ENCODE measurements at places on chromosomes 1 and 21.

DNA sequence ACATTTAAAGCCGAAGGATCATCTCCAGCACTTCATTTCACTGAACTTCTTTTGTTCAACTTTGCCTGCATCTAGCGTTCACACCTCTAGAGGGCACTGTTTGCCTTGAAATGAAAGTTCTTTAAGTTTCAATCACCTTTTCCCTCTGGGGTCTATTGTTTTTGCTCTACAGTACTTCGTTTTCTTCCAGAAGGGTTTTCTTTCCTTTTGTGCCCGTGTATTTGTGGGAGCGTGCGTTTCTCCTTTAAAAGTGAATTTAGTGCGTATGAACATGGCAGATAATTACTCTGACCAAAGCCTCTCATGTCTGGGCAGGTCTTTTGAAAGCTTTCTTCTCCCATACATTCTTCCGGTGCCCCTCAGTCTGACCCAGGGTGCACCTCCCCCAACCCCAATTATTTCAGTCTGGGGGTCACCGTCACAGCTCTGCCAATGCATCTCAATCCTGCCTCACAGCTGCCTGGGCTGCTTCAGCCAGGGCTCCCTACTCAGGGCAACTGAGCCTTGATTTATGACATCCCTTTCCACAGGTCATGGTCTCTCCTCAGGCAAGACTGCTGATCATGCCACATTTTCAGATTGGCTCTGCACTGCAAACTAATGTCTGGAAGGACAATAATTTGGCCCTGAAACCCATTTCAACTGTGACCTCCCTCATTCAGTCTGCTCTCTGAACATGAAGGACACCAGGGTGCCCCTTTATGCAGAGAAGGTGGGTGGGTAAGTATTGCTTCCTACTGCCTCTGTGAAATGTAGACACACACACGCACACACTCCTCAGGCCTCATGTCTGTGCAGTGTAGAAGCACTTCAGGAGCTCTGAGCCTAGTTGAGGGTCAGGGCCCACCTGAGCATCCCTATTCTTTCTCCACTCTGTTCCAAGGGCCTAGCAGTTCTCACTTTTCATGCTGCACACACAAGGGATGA is 88.6 kb downstream of the NUF2 start:
- DNase-seq: no peak

DNA sequence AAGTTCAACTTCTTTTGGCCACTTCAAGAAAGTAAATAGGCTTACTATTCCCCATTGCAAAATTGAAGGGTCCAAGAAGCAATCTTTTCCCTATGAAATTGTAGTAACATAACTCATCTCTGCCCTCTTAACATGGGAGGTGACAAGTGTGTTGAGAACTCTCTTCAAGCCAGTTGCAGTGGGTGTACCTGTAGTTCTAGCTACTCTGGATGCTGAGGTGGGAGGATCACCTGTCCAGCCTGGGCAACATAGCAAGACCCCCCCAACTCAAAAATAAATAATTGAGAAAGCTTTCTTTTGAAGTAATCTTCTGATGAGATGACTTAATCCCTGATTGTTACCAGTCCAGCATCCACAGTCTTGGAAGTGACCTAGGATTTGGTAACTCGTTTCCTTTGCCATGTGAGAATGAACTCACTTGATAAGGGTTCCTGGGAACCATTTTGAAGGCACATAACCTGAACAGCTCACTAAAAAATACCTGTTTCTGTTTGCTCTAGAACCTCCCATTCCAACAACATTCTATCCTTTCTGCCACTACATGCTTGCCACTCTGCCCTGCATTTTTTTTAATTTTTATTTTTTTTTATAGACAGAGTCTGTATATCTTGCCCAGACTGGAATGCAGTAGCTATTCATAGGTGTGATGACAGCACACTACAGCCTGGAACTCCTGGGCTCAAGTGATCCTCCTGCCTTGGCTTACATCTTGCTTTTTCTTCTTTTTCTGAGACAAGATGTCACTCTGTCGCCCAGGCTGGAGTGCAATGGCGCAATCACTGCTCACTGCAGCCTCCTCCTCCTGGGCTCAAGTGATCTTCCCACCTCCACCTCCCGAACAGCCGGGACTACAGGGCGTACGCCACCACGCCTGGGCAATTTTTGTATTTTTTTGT is 1.4 kb upstream of the IPO9 start:
- no peak for DNase-seq

- no peak for DNase-seq
Measured at GRCh38 chr1:36855699-36856494, 178.4 kb downstream of the GRIK3 start.

GRCh38 chr1:75533085-75533484 is 77.8 kb downstream of the SLC44A5 start:
- no peak for DNase-seq

- DNase-seq: no peak
Measured at GRCh38 chr1:19400192-19400611, 85.1 kb downstream of the CAPZB start.

GRCh38 chr1:65393928-65394327 is 26.5 kb upstream of the LEPR start:
- no peak for DNase-seq

DNA sequence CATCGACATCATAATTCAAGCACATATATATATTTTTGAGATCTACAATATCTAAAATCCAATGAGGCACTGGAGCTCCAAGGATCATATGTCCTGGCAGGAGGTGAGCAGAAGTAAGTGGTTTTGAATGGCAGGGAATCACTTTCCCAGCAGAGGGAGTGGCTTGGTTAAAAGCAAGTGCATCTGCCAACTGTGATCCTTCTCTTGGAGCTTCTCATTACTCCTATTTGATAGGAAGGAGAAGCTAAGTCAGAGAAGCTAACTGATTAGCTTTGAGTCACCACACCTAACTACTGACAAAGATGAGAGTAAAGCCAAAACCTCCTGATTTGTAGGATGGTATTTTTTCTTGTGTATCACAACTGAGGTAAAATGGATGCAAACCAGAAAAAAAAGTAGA is 55.0 kb downstream of the ALG14 start:
- no peak for DNase-seq

- DNase-seq: no peak
Measured at GRCh38 chr21:33974513-33975468, 59.2 kb upstream of the ATP5PO start.

- DNase-seq: no peak
Measured at GRCh38 chr1:71565262-71565661, 484.4 kb upstream of the ZRANB2 start.

DNA sequence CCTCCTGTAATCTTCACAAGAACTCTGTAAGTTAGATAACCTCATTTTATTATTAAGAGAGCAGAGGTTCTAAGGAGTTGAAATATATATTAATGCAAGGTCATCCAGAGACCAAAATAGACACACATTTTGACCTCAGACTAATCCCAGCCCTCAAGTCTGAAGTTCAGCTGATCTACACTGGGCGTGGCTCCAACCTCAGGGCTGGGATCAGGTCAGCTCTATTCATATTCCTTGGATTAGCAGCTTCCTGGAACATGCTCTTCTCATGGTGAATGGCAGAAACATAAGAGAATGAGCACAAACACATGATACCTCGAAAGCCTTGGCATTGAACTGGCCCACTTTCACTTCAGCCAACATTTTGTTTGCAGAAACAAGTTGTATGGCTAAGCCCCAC is 200.8 kb upstream of the ST6GALNAC5 start:
- no peak for DNase-seq

GRCh38 chr1:155256058-155256852 is 972 bp upstream of the ENTREP3 start:
- no peak for DNase-seq

GRCh38 chr1:205709059-205709398 is 28.7 kb upstream of the SLC45A3 start:
- DNase-seq: no peak

DNA sequence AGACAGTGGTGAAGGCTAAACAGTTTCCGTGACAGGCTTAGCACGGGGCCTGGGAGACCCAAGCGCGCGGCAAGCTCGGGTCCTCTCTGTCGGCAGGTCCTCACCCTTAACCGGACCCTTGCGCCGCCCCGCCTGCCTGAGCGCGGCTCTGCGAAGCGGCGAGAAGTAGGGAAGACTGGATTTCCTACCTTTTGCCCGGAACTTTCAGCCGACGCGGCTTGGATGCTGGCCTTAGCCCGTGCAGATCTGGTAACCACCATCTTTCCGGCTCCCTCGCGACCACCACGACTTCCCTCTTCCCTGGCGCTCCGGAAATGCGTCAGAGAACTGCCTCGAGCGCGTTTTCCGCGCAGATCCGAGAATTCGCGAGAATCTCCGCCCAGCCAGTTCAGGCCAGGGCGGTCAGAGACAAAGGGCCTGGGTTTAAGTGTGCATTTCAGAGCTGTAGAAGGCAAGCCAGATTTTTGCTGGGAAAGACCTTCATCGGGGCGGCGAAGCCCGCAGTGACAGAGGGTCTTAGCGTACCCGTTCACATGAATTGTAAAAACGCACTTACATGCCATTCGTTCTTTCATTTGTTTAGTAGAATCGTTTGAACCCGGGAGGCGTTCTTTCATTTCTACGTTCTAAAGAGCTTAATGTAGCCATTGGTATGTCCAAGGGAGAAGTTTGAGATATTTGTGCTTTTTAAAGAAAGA is at the start of gene DNTTIP2:
Gene DNTTIP2, minus strand, starts transcription at position 318 of the 698 bp plus-strand sequence. Its CDS starts 58 bp downstream, at position 260.
- peak; percentile 76 for DNase-seq

GRCh38 chr21:39715804-39716397 is 29.1 kb upstream of the IGSF5 start:
- DNase-seq: no peak

GRCh38 chr1:168734946-168735345 is 5.9 kb upstream of the DPT start:
- no peak for DNase-seq

- no peak for DNase-seq
Measured at GRCh38 chr1:85088408-85088784, 40.1 kb upstream of the MCOLN3 start.

GRCh38 chr1:228740543-228741317 is 5.5 kb downstream of the RHOU start:
- no peak for DNase-seq

GRCh38 chr1:24926563-24927249 is 3.4 kb downstream of the RUNX3 start:
- DNase-seq: no peak

DNA sequence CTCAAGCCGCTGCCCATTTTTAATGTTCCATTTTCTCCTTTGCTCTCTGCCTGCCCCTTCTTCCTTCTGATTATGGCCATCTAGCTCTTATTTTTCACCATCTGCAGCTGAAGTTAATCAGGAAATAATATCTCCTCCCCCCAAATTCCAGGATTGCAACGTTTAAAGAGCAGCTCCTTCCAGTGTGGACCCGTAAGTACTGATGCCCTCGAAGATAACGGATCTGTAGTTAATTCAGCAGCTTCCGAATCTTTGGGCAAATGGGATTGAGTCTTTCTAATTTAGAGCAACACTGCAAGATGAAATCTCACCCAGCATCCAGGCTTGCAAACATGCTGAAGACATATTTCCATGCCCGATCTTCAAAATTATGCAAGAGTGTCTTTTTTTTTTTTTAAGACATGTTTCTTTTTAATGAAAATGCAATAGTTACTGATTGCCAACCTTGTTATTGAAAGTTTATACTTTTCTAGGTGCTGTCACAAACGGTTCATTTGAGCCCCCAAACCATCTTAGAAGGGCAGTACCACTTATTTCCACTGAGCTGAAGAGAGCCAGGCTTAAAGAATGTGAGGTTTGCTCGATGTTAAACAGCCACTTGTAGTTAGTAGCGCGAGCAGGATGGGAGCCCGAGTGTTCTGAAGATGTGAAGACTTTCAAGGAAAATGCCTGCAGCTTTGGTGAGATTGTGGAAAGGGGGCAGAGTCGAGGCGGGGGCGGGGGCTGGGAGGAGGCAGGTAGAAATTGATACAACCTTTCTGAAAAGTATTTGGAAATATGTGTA is 10.9 kb upstream of the RCAN3 start:
- no peak for DNase-seq

- DNase-seq: no peak
Measured at GRCh38 chr1:180633057-180634056, 1.5 kb downstream of the XPR1 start.

- no peak for DNase-seq
Measured at GRCh38 chr1:7839526-7839925, 13.3 kb downstream of the UTS2 start.

GRCh38 chr1:159009704-159010361 is at the start of gene IFI16:
Gene IFI16 (plus strand): TSS chr1:159009907. CDS start chr1:159014681, 4,774 bp downstream.
- DNase-seq: peak; percentile 71

GRCh38 chr1:89649783-89650182 is 16.9 kb downstream of the LRRC8C start:
- DNase-seq: no peak

DNA sequence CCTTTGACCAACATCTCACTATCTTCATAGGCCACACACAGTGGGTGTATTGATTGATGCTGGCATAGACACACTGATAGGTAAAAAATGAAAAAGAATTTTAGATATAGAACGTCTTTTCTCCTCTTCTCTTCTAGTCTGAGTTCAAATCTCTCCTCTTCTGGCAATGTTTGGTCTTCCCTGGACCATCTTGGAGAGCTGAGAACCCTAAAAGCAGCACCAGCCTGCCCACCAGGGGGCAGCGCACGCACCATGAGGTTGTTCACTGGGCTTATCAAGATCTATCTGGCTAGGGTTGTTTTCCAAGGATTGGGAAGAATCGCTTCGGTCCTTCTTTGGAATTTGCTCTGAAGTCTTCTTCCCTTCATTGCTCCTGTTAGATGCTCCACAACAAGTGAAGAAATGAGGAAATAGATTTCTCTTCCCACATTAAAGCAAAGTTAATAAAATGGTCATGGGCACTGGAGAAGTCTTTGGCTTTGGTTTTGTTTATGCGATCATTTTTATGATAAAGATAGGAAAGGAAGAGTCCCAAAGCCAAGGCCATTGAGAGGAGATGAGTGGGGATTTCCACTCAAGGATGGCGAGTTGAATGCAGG is 104.0 kb upstream of the OLIG2 start:
- DNase-seq: no peak

DNA sequence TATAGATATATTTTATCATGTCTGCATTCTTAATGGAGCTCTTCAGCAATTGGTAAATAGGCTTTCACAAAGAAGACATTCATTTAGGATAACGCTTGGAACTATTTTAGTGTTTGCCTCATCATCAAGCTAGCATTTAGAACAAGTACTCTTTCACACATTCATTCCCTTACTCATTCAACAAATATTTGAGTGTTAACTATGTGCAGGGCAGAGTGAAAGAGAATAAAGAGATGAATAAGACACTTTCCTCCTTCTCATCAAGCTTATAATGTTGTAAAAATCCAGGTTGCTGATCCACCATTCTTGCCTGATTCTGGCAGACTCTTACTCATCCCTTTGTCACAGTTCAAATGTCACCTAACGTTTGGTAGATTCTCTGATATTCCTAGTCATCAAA is 386.3 kb upstream of the BEND5 start:
- DNase-seq: no peak

- no peak for DNase-seq
Measured at GRCh38 chr1:99266726-99267125, 2.4 kb downstream of the PLPPR4 start.

DNA sequence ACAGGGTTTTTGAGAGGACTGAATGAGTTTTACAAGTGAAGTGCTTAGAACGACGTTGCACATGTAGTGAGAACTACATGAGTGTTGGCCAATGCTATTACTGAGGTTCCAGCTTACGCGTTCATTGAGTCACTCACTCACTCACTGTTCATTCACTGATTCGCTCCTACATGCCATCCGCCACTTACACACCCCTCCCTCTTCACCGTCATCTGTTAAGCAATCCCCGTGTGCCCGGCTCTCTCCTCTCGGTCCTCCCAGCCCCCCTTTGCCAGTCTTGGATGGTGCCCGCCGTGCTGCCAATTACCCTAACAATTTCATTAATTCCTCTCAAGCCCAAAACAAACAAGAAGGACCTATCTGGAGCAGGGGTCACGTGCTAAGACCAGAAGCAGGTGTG is 27.3 kb upstream of the EPHA2 start:
- DNase-seq: no peak

GRCh38 chr1:4416189-4416588 is 238.2 kb upstream of the AJAP1 start:
- DNase-seq: no peak

GRCh38 chr1:30718636-30719405 is 4.6 kb downstream of the MATN1 start:
- DNase-seq: peak; percentile 99
